ENCODE measurements at places on chromosomes 1 and 21.
A peak's percentile ranks its signal among the peaks of the same experiment; 100 is the strongest.

DNA sequence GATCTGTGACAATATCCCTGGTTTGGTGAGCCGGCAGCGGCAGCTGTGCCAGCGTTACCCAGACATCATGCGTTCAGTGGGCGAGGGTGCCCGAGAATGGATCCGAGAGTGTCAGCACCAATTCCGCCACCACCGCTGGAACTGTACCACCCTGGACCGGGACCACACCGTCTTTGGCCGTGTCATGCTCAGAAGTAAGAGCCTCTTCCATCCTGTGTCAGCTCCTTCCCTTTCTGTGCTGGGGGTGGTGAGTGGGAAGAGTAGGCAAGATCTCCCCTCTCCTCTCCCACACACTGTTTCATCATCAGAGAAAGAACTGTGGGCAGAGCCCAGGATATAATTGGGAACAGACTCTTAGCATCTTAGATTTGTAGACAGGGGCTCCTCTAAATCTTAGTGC is 6.1 kb downstream of the WNT2B start:
- DNase-seq: no peak

DNA sequence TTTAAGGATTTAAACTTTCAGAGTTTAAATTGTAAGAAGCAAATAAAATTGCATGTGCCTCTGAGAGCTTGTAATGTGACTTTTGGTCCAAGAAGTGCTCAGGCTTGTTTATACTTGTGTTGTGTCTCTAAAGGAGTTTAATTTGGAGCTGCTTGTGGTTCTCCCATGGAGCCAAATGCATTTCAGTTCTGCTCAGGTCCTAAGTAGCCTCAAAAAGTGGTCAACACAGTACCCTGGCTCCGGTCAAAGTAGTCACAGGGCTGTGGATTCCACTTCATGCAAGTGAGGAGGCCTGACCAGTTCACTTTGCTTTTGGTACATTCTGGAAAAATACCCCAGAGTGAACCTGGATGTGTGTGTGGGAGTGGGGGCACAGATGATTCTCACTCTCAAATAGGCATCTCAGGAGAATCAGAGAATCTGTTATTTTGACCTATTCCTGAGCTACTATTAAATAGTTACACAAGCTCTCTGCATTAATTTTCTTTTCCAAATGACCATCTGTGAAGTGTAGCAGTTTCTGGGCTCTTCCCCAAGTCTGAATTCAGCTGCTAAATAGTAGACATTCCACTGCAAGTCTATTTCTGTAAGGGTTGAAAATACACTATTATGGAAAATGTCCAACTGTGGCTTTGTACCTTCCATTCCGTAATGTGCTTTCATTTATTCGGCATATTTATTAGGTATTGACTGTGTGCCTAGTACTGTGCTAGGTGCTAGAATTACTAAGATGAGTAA is 31.7 kb upstream of the AGO1 start:
- DNase-seq: no peak

DNA sequence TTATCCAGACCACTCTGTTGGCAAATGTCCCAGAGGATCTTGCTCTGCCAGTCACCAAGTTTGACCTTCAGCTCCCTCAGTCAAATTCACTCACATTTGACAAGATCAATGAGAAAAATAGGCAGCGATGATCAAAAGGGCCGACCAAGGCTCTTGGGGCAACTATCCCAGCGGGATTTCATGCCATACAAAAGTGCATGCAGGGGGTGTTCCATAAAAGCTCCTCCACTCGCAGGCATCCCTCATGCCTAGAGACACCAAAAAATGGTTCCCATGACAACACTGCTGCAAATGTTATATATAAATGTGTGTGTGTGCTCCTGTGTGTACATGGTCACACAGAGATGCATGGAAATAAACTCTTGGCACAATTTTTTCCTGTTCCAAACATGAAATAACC is 16.2 kb upstream of the EIF4G3 start:
- no peak for DNase-seq

- no peak for DNase-seq
Observed at GRCh38 chr1:47742890-47743760, 254.1 kb downstream of the TRABD2B start.

GRCh38 chr21:34043333-34043732 is 30.0 kb upstream of the MRPS6 start:
- DNase-seq: peak; percentile 14

DNA sequence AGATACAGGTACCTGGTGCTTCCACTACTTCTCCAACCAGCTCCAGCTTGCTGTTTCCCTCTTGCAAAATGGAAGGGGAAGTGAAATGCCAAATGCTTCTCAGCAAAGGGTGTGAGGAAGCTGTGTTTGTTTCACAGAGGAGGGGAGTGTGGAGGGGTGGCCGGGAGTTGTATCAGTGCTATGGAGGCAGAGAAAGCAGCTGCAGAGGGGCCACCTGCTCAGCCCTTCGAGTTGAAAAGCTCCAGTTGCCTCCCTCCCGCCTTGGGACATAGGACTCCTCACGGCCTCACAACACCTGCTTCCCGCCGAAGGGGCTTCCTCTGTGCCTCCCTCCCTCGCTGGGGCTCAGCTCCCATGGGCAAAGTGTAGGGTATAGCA is 12.1 kb upstream of the LINGO4 start:
- no peak for DNase-seq
